Choroid plexus epithelial cell (primary cell): ENCODE measurements at places on chromosomes 2 and 18.

DNA sequence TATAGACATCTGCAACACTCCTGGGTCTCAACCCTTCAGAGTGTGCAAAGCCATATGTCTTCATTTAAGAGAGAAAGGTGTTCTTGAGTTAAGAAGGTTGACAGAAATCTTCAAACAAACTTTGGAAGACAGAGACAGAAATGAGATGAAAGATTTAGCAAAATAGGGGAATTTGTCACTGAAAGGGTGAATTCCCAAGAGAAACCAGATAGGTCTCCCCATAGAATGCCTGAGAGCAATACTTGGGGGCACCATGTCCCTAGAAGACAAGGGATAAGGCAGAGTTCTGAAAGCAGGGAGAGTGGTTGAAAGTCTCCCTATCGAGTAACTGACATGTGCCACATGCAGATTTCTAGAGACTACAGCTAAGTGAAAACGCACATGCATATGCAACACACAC is 50.0 kb downstream of the AP1S3 start:
- no peak for DNase-seq

DNA sequence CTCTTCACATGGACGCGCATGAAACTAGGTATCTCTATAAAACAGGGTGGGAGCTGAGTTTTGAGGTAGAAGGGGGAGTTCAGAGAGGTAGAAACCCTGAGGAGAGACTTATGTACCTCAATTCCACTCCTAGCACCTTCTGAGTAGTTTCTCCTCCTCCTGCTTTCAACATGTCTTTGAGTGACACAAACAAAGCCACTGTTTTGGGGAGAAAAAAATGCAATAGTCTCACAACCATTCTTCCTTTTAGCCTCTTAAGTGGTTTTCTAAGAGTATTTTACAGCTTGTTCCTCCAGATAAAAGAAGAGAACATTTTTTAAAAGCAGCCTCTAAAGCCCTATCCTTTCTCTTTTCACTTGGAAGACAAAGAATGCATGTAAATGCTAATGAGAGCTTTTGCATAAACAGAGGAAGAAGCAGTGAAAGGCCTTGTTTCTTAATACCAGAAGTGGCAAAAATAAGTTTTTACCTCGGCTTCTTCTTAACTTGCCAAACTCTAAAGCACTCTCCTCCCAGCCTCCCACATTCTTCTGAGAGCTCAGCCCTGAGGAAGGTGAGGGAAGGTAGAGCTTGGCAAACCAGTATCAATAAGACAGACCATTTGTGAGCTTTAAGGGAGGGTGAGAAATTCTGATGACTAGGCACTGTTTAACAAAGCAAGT is 1304.4 kb upstream of the ACVR2A start:
- no peak for DNase-seq

DNA sequence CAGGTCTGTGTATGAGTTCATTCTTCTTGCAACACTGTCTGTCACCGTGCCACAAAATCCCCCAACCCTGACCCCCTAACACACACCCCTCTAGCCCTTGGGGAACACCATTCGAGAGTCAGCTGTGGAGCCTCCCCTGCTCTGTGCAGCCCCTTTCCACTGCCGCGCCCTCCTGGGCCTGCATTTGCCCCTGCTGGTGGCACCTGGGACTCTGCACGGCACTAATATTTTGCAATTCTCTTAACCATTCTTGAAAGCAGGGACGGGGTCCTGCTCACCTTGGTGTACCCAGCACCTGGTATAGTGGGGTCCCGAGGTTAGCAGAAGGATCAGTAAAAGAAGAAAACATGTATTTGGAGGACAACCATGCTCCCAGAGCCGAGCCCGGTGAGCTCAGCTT is 124.0 kb downstream of the HDAC4 start:
- no peak for DNase-seq

DNA sequence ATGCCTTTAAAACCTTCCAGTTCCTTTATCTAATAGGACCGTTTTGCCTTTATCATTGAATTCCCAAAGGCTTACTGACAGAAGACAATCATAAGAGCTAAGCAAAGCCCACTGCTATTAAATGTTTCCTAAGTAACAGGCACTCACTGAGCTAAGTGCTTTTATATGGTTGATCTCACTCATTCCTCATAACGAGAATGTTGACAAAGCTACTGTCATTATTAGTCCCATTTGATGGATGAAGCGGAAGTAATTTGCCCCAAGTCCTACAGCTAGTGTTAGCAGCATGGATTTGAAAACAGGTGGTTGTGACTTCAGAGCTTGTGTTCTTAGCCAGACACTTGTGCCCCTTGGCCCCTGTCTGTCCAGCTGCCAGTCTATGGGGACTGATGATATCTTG is 134.8 kb upstream of the SERPINE2 start:
- no peak for DNase-seq

GRCh38 chr18:58458304-58458703 is 170.6 kb downstream of the ALPK2 start:
- DNase-seq, result no peak

- no peak for DNase-seq
Measured at GRCh38 chr2:161676902-161677496, 52.8 kb downstream of the SLC4A10 start.

- DNase-seq, result no peak
Measured at GRCh38 chr2:128420131-128420530, 101.5 kb upstream of the HS6ST1 start.

DNA sequence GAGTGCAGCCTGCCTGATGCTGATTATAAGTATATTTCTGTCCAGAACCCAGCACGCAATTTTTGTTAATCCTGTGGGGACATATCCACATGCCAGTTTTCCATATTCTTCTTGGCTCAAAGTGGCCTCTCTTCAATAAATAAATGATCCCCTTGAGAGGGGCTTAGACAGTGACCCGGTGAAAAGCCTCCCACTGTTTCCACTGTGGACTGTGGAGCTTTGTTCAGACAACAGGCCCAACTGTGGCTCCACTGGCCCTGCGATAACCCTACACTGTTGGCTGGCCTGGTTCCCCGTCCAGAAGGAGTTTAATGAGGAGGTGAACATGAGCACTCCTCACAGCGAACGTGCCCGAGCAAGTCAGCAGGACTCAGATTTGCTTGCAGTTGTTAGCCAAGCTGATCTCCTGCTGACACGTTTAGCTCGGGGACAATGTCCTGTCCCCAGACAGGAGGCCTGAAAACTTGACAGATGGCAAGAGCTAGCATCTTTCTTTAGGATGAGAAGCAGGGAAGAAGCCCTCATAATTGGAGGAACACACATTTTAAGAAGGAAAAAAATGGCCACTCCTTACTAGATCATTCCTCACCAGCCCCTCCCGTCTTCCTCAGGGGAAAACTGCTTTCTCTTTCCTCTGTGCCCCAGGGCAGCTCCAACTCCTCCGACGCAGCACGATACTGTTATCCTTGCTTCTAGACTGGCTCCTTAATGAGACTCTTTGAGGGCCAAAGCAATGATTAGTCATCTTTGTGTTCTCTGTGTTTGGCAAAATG is 20.0 kb upstream of the MTCL1 start:
- peak; percentile 43 for DNase-seq

DNA sequence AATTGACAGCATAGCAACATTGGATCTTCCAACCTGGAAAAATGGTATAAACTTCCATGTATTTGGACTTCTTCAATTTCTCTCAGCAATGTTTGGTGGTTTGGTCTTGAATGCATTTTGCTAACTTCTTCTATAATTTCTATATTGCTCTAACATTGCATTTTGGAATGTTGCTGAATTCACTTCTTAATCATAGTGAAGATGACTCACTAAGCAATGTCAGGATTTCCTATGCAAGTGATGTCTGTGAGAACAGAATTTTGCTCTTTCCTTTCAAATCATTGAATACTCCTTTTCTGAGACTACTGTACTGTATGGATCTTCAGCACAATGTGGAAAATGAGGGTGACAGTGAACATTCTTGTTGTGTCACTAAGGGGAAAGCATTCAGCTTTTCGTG is 28.9 kb upstream of the CDH19 start:
- DNase-seq, result peak; percentile 17

DNA sequence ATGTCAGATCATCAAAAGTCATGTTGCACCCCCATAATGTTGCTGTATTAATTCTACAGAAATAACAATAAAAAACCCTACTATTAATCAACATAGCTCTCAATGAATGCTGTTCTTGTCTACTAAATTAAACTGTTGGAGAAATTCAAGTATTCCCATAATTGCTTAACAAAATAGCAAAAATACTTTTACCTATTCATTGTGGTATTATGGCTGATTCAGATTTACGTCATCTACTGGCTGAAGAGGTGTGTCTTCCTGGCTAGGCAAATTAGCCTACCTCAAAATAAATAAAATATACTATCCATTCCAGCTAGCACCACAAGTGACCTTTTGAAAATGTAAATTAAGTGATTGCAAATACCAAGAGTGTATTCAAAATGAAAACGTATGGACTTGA is 249.4 kb downstream of the MEIS1 start:
- DNase-seq, result no peak

GRCh38 chr2:64716569-64716968 is 62.9 kb upstream of the SERTAD2 start:
- no peak for DNase-seq

- no peak for DNase-seq
Measured at GRCh38 chr2:172088245-172089004, 3.1 kb downstream of the DLX1 start.

DNA sequence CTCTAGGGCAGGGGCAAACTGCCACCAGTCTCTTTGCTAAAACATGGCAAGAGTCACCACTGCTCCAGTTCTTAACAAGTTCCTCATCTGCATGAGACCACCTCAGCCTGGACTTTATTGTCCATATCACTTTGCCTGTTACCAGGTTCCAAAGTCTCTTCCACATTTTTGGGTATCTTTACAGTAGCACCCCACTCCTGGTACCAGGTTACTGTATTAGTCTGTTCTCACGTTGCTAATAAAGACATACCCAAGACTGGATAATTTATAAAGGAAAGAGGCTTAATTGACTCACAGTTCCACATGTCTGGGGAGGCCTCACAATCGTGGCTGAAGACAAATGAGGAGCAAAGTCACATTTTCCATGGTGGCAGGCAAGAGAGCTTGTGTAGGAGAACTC is 5.5 kb upstream of the DPP4 start:
- DNase-seq, result no peak

- no peak for DNase-seq
Measured at GRCh38 chr2:14760169-14760568, 127.7 kb downstream of the LRATD1 start.

GRCh38 chr2:179417436-179417949 is 152.9 kb upstream of the SESTD1 start:
- no peak for DNase-seq

DNA sequence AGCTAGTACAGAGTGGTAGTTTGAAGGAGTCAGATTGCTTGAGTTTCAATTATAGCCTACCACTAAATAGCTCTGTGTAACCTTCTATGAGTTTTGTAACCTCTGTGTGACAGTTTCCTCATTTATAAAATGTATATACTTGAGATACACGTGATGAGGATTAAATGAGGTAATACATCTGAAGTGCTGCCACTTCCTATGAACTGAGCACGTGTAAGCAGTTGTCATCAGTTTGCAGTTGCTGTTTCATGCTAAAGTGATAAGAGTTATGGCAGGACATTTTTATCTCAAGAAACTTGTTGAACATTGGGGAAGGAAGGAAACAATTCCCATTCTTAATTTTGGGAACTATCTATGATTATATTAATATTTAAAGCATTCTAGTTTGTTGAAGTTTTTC is 38.5 kb downstream of the CARF start:
- peak; percentile 15 for DNase-seq

DNA sequence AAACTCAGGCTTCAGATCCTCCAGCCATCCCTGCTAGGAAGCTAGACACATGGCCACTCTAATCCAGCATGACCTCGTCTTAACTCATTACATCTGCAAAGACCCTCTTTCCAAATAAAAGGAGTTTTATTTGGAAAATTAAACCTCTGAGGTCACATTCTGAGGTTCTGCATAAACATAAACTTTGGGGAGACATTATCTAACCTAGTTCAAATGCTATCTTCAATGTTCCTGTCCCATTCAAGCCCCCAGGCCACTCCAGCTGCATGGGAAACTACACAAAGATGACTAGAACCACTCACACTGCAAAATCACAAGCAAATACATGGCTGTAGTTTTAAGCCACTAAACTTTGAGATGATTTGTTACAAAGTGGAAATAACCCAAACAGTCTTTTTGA is 99.0 kb upstream of the RNF152 start:
- no peak for DNase-seq

- DNase-seq, result peak; percentile 73
Measured at GRCh38 chr18:63994783-63995399, 25.0 kb downstream of the SERPINB8 start.

DNA sequence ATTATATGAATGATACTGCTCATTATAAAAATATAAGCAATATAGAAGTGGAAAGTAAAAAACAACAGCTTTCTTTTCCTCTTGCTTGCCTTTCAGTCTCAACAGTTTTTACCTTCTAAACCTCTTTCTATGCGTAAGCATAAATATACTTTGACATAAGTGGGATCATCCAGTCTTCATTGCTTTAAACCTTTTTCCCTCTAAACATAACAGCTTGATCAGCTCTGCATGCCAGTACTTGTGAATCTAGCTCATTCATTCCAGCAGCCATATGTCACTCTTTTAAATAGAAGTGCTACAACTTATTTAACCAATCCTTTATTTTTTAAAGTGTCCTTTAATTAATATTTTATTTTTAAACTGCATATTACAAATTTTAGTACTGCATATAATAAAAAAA is 88.1 kb downstream of the TTC27 start:
- peak; percentile 57 for DNase-seq

DNA sequence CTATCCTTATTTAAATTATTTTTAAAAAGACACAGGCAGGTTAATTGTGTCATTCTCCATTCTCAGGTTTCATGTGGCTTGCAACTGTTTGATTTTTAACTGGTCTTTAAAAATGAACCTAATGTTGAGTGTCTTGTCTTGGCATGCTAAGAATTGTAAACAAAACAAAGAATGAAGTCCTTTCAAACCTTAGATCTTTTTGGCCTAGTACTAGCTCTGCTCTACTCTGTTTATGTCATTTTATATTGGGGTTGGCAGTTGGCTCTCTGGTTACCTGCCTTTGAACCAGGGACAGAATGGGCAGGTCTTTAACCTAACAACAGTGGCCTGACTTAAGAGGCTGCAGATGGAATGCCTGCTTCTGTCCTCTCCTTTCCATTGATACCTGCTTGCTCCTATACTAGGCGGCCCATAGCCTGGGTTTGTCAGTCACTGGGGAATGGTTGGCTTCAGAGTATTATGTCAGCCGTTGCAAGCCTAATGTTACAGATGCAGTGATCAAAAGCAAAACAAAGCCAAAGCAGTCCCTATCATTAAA is 85.5 kb downstream of the MTA3 start:
- DNase-seq, result no peak

DNA sequence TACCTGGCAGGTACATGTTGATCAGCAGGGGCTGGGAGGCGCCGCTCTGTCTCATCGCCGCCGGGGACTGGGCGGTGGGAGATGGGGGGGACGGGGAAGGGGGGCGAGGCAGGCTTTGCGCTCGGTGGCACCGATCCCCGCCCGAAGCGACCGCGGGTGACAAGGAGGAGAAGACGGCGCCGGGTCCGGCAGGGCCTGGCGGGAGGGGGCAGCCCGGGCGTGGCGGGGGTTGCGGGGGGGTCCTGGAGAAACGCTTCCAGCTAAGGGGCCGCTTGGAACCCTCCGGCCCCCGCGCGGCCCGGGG is at the start of gene FEV:
Gene FEV, minus strand, starts transcription at position 164 of the 304 bp plus-strand sequence. Its CDS starts 109 bp downstream, at position 55.
- no peak for DNase-seq
